ENCODE measurements at places on chromosomes 11 and 22.

DNA sequence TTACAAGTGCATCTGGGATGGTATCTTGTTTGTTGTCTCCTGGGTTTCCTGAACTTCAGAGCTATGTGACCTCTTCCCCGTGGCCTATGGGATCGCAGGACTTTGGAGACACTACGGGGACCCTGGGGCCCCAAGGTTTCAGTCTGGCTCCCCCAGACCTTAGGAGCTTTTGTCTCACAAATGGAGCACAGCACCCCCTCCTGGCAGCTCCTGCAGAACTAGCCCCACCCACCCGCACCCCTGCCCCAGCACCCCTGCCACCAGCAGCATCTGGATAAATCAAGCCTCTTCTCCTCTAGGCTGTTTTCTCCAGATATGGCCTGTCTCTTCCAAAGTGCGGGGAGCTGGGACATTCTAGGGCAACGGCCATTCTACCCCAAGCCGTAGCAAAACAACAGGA lies 10.4 kb downstream of the RCOR2 start:
- no peak for DNase-seq

DNA sequence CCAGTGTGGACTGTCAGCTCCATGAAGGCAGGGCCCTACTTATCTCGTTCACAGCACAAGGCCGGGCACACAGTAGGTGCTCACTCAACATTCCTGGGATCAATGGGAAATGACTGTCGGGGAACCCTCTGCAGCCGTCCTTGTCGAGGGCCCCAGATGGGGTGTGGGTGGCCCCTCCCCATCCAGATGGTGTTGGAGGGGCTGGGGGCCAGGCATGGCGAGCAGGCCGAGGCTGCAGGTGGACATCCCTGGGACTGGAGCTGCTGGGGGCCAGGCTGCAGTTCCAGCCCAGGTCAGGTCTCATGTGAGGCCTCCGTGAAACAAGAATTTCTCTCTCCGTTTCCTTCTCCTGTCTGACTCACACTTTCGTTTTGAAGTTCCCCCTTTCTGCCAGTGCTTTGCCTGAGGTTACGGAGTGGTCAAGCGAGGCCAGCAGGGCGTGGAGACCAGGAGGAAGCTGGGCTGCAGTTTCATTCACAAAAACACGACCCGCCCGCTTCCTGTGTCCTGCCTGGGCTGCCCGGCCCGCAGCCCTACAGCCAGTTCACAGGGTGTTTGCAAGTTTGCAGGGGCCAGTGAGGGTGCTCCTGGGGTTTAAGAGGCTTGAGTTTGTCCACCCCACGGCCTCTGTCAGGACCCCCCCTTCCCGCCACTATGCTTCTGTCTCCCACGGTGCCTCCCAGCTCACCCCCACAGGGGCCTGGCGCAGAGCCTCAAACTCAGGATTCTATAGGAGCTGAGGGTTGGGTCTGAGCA lies 4.5 kb downstream of the MYEOV start:
- DNase-seq, result no peak

GRCh38 chr11:70552167-70553150 lies 154.1 kb downstream of the CTTN start:
- no peak for DNase-seq

GRCh38 chr11:63553759-63554158 lies 9.4 kb downstream of the PLAAT2 start:
- no peak for DNase-seq

GRCh38 chr11:33897761-33898375 lies 6.0 kb upstream of the LMO2 start:
- DNase-seq, result no peak

- no peak for DNase-seq
These were observed 57.4 kb downstream of the CHRDL2 start for GRCh38 chr11:74673693-74674360.

DNA sequence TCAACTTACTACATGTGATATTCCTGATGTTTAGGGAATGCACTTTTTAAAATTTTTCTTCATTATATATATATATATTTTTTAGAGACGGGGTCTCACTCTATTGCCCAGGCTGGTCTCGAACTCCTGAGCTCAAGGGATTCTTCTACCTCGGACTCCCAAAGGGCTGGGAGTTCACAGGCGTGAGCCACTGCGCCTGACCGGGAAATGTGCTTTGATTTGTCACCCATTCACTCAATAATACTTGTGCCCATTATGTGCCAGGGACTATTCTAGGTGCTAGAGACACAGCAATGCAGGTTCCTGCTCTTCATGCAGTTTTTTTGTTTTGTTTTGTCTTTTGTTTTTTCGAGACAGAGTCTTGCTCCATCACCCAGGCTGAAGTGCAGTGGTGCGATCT lies 56.1 kb upstream of the INCENP start:
- no peak for DNase-seq

- DNase-seq, result no peak
These were observed 5.9 kb downstream of the PTPRJ start for GRCh38 chr11:47986219-47986618.

- no peak for DNase-seq
These were observed 16.8 kb downstream of the DGCR2 start for GRCh38 chr22:19105456-19105855.

DNA sequence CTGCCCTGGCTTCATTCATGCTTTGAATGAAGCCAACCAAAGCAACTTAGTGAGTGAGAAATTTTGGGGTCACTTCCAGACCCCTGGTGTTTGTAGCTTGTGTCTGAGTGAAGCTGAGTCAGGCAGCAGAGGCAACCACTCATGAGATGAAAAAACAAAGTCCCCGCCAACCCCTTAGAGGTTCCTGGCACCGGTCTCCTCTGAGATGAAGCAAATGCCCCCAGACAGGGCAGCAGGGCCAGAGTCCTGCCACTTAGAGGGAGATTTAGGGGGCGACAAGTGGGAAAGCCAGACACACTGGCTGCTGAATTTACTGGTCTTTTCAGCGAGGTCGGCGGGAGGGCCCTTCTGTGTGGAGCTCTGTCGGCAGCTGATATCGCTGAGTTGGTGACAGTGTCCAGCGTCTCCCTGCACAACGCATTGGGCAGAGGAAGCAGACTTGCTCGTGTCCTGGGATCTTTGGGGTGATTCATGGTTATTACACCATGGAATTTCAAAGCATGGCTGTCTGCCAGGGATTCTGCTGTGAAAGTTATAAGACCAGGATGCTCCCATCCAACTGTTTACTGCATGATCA lies 482.6 kb downstream of the MIAT start:
- DNase-seq, result no peak

DNA sequence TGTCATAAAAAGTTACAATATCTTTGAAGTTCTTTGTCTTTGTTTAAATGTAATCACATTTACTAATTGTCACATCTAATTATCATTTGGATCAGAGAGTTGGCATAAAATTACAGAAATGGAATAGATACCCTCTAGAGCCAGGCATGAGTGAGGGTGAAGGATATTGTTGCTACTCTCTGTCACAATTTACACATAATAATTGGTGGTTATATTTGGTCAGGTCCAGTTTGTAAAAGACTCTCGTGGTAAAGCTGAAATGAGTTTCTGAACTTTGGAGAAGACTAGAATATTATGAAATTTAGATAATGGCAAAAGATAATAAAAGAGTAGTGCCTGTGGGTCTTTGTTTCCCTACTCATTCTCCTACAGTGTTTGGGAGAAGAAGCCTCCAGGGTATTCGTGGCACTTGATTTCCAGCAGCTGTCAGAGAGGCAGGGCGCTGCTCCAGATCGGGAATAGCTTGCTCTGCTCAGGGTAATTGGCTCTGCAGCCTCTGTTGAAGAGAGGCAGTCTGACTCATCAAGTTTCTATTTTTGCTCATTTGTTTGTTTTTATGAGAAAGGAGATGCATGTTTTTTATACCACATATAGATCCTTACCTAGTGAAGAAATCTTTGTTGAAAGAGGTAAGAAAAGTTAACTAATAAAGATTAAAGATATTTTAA lies 349.9 kb downstream of the CNTN5 start:
- no peak for DNase-seq

DNA sequence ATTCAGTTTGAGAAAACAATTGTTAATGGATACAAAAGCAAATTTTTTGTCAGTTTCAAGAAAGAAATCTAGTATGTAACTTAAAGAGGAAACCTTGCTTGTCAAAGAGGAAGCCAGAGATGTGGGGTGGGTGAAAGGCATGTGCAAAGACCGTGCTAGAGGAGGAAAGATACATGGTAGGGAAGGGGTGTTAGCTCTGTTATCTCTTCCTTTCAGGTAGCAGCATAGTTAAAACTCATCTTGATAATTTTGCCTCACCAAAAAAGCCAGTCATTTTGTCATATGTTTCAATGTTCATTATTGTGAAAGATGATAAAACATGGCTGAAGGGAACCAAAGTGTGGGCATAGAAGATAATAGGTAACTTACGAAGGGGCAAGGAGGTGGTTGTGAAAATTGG lies 2.6 kb upstream of the MS4A2 start:
- no peak for DNase-seq

GRCh38 chr11:113673550-113674396 lies 32.3 kb downstream of the TMPRSS5 start:
- no peak for DNase-seq

DNA sequence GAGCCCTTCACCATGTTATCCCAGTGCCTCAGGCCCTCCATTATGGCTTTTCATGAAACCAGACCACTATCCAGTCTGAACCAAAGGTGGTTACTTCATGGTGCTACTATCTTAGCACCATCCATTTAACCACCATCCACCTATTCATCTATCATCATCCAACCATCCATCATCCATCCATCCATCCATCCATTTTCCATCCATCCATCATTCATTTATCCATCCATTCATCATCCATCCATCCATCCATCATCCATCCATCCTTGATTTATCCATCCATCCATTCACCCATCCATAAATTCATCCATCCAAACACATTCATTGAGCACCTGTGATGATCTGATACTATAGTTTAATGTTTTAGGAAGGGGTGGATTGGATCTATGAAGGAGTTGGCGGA lies 93.5 kb downstream of the CCDC81 start:
- no peak for DNase-seq

DNA sequence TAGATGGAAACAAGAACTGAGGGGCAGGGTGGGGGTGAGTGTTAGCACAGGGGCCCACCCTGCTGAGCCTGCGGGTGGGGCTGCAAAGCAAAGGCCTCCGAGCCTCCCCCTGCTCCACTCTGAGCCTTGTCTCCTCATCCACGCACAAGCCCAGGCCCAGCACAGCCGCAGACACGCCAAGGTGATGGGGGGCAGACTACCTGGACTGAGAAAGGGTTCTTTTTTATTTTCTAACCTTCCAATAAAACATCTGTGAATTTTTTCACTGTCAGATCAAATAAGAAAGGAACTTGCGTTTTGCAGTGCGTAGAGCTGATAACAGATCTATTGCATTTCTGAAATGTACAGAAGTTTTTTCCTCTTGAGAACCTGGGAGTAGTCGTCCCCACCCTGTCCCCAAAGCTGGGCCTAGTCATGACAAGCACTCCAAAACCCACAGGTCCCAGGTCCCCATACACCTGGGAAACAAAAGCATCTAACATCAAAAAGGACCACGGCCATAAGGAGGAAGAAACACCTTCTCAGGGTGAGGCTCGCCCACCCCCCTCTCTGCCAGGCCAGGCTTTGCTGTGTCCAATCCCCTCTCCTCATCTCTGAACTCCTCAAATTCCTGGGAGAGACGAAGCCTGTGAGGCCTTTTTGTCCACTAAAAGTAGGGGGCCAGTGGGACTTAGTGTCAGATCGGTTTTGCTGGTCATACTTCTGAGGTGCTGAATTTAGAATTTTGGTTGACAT lies 22.7 kb upstream of the CD5 start:
- no peak for DNase-seq

- DNase-seq, result no peak
These were observed 38.2 kb downstream of the CTTN start for GRCh38 chr11:70436501-70436860.

DNA sequence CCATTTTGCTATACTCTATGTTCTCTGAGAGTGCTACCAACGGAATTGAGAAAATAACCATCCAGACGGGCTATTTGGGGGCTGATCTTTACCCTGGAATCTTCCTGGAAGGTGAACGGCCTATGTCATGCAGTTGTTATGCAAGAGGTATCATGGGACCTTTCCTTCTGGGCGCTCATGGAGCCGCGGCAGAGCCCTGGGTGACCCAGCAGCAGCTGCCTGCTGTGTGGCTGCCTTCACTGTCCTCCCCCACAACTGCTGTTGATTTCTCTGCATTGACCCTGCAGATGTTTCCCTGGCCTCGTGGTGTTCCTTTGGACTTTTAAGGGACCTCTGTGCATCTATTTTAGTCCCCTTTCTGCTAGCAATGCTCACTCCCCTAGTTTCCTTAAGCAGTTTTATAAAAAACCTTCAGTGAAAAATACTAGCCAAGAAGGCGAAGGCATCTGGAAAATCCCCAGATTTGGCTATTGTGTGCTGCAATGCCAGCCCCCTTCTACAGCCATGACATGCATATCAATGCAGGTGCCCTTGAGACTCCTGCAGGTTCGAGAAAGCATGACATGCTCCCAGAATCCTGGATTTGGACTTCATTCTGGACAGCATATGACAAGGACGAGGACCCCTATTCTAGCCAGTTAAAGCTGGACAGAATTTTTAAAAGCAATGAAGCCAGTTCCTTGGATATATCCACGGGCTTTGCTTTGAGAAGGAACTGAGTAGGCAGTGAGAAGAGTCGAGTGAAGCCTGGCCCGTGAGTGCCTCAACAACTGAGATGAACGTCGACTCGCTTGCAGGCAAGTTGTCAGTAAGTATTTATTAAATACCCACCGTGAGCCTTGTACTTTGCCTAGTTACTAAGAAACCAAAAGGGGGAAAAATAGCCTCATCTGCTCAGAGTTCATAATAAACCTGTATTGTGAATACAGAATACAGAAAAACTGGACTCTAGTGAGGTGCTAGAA lies at the start of gene SLC25A18:
SLC25A18 (plus strand) TSS at position 593 of the 965 bp plus-strand sequence. CDS start 16,447 bp downstream, outside the sequence.
- no peak for DNase-seq

GRCh38 chr11:127056338-127056971 lies 55.9 kb upstream of the KIRREL3 start:
- DNase-seq, result no peak

GRCh38 chr22:45521178-45521577 lies 18.5 kb downstream of the FBLN1 start:
- no peak for DNase-seq

GRCh38 chr11:45414088-45414487 lies 127.9 kb upstream of the SYT13 start:
- DNase-seq, result no peak
